ENCODE measurements at places on chromosomes 2 and 18.
A peak's percentile ranks its signal among the peaks of the same experiment; 100 is the strongest.

GRCh38 chr18:54607213-54608027 is 16.4 kb downstream of the DYNAP start:
- DNase-seq = peak; percentile 91

GRCh38 chr2:71313016-71313766 is 18.4 kb upstream of the ZNF638 start:
- DNase-seq = no peak

DNA sequence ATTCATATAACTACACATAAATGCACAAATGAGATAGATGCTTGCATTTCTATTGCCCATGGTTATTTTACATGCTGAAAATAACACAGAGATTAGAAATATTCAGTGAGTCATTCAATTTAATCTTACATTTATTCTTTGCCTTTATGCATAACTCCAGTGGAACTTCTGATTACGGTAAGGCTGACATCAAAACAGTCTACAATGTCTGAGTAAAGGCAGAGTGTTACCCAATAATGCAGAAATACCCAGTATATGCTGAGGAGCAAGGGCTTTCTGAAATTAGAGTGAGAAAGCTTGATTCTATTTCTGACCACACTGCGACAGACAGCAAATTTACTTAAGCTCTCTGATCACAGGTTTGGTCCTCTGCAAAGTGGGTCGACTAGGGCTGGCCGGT is 9.2 kb downstream of the NMI start:
- no peak for DNase-seq

DNA sequence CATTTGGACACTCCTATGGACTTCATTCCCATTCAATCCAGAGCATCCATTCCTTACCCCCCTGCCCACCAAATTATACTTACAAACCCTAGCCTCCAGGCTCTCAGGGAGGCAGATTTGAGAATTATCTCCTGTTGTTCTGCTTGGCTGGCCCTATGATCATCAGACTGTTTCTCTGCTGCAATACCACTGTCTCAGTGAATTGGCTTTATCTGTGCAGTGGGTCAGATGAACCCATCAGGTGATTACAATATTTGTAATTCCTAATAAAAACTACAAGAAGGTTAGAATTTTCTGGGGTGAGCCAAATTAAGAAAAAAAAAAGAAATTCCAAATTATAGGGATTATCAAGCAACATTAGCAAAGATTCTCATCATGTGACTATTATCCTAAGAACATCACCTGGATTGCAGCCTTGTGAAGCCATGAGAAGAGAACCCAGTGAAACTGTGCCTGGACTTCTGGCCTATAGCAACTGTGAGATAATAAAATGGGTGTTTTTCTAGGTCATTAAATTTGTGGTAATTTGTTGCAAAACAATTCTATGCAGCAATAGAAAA is 17.8 kb upstream of the SLC25A52 start:
- DNase-seq = no peak

DNA sequence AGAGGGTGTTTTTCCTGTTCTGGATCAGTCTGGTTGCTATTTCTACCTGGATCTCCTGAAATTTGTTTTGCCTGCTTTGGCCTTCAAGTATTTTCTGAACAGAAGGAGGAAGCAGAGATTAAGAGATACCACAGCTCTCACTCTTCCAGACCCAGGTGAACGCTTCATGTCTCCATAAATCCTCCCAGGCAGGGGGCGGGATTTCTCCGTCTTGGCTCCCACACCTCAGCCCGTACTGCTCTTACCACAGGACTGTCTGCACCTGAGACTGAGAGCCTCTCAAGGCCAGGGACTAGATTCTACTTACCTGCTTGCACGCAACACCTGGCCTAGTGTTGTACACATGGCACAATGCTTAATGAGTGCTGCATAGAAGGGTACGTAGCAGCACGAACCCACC is 59.9 kb upstream of the LRPPRC start:
- no peak for DNase-seq

DNA sequence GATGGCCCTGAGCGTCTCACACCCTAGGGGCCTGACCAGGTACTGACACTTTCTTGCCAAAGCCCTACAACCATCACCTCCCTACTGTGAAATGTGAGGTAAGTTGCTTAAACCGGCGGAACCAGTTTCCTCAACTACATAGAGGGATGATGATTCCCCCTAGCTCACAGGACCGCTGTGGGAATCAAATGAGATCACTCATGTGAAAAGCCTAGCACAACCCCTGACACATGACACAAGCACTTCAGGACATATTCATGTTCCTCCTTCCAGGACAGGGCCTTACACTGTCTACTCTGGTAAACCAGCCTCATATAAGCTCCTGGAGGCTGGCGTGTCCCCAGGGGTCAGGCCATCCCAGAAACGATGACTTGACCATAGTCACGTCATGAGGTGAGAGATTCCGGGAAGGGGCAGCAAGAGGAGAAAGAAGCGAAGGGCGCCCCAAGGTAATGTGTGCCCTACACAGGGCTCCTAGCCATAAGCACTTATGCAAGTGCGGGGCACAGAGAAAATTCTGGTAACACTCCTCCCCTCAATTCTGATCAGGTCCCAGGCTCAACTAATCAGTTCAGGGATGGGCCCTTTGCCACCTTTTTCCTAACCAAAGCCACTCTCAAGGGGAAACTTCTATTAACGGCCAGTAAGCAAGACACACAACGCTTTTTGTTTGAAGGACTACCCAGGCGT is 49.5 kb downstream of the C2orf42 start:
- DNase-seq = peak; percentile 98

DNA sequence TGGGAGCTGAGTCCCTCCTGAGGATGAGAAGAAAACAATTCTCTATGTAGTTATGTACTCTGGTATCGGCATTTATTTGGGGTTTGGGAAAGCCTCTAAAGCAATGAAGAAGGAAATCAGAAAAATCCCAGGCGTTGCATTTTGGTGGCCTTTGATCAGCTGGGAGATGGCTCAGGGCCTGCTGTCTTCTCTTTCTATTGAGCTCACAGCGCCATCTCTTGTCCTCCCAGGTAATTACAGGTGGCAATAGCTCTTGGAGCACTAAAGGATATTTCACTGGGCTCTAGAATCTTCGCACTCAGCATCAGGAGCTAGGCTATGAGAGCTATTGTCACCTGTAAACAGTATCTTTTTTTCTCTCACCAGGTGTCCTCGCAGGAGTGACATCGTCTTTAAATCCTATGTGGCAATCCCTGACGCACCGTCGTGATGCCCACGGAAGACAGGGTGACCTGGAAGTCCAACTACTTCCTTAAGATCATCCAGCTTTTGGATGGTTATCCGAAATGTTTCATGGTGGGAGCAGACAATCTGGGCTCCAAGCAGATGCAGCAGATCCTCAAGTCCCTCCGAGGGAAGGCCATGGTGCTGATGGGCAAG is 76.1 kb upstream of the PMAIP1 start:
- peak; percentile 62 for DNase-seq
